NCI-H460 (cell line): ENCODE measurements at places on chromosomes 6 and 20.

- no peak for DNase-seq
Measured at GRCh38 chr6:166389119-166389518, 6.4 kb upstream of the MPC1 start.

DNA sequence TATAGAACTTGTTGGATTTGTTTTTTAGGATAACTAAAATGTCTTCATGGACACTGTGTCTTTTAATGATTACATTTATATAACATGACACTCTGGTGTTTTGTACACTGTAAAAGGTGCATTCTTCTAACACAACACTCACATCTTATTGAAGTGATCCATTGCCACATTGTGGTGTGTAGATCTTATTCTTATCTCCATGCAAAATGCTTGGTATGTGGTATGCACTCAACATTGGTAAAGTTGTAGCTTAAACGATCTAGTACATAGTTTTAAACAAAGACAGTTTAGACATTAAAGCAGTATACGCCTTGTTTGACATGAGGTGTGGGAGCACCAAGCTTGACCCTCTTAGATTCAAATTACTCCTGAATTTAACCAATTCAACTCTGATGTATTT is 84.7 kb downstream of the SASH1 start:
- DNase-seq, result no peak

DNA sequence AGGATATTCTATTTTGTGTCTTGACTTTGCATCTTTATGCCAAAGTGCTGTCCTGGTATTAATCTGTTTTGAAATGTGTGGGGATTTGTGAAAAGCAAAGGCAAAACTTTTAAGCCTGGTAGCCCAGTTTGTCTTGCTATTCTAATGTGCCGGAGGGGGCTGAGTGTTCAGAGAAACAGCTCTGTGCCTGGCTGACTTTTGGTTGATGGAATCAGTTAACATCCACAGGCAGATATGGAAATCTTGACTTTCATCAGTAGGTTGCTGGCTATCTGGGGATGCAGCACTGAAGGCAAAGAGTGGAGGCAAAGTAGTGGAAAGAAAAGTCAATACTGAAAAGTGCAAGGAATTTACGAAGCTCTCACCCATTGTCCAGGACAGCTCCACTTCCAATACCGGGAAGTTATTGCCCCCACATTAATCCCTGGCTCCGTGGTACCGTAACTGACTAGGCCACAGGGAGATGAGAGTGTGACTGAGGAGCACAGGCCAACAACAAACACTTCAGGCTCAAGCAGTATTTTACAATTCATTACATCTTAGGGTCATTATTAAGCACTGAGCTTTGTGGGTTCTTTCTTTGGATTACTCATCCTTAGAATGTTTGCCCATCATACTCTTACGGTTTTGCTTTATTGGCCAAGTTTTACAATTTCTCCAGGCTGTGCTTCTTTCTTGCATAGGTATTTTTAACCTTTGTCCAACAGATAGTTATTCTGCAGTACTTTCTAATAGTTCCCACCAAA is 164.6 kb downstream of the MTFR2 start:
- DNase-seq, result no peak

DNA sequence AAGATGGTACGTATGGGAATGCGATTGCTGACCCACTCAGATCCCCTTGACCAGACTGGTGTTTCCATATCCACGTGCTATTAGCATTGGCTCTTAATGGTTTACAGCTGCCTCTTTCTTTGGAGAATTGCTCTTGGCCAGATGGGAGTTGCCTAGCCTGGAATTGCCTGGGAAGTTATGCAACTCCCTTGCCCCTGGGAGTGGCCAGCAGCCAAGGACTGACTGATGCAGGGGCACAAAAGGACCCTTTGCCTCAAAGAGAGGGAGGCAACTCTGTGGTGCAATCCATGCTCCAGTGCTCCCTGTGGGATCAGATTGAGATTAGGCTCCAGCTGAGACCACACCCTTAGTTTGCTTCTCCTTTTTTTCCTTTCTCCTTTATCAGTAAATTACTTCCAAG is 203.5 kb upstream of the JAG1 start:
- DNase-seq, result no peak

- DNase-seq, result no peak
Measured at GRCh38 chr20:50127587-50128519, 14.9 kb upstream of the UBE2V1 start.

DNA sequence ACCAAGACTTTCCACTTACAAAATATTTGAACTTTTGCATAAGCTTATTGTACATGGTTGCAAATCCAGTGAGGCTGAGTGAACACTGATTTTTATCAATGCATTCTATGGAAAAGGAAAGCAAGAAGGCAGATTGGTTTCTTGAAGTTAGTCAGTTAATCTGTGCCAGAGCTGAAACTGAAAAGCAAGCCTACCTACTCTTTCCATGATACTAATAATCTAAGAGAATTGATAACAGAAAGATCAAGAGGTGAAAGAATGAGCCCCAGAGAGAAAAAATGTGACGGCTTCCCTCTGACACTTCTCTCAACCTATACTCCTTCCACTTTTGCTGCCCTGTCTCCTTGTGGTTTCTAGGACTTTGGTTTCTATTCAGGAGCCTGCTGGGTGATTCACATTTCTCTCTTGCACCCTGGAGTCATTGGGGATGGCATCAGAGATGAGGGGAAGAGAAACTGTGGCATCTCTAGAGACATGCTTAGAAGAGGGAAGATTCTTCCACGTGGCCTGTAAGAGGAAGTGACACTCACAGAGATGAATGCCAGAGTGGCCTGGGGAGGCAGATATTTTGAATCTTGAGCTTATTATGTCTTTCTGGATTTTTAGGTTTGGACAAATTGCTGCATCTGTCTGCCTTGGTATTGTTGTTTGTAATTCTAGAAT is 158.6 kb upstream of the RIMS1 start:
- DNase-seq, result no peak

GRCh38 chr6:135880066-135880972 is 28.8 kb downstream of the PDE7B start:
- DNase-seq, result no peak

GRCh38 chr6:43269273-43270007 is 26.2 kb downstream of the TTBK1 start:
- DNase-seq, result no peak

DNA sequence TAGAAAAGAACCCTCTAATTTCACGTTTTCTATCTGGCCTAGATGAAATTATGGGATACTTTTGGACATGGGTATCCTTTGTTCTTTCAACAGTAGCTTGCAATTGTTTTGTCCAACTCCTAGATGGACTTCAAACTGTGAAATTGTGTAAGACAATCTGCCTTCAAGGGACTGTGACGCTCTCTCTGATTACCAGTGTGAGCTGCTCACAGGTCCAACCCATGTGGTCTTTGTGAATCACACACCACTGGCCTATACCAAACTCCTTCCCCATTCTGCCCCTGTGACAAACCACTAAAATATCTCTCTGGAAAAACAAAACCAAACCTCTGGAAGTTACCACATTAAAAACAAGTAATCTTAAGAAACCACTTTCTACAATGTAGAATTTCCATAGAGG is 59.5 kb downstream of the NINL start:
- no peak for DNase-seq

DNA sequence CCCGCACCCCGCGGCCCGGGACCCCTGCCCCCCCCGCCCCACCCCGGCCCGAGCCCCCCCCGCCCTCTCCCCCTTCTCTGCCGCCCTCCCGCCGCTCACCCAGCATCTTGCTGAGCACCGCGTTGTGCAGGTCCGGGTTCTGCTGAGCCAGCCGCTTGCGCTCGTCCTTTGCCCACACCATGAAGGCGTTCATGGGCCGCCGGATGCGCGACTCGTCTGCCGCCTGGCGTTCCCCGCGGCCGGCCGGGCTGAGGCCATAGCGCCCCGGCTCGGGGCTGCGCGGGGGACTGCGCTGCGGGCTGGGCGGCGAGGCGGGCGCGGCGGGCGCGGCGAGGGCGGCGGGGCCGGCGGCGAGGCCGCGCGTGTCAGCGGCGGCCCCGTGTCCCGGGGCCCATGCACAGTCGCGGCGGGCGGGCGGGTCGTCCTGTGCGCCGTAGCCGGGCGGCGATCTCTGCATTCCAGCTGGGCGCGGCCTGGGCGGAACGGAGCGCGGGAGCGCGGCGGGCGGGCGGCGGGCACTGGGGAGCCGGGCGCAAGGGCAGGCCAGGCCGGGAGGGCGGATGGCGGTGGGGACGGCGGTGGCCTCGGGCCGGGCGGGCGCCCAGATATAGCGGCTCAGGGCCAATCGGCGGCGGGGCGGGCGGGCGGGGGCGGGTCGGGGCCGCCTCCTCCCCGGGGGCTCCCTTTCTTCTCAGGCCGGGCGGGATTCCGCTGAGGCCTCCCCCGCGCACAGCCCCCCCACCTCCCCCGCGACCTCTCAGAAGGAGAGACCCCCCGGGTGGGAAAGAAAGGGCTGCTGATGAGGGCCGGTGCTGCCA is at the start of gene SOX18:
Gene SOX18 (minus strand): TSS at position 580 of the 818 bp plus-strand sequence. CDS start 123 bp downstream, at position 457.
- DNase-seq, result no peak

DNA sequence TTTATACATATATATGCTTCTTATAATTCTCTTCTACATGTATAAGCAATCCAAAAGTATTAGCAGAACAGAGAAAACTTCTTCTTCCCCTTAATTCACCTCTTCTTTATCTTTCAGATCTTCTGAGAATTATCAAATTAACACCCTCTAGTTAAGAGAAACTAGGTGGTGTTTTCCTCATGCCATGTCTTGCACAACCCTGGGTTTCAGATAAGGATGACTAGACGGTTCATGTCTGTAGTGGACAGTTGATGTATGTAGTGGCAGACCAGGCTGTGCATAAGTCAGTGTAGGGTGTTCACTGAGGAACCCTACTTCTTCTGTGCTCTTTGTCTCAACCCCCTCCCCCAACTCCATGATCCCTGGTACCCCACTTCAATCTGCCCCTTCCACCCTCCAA is 187.3 kb downstream of the SAMD5 start:
- DNase-seq, result no peak

- no peak for DNase-seq
Measured at GRCh38 chr20:11302436-11302835, 615.3 kb upstream of the BTBD3 start.

DNA sequence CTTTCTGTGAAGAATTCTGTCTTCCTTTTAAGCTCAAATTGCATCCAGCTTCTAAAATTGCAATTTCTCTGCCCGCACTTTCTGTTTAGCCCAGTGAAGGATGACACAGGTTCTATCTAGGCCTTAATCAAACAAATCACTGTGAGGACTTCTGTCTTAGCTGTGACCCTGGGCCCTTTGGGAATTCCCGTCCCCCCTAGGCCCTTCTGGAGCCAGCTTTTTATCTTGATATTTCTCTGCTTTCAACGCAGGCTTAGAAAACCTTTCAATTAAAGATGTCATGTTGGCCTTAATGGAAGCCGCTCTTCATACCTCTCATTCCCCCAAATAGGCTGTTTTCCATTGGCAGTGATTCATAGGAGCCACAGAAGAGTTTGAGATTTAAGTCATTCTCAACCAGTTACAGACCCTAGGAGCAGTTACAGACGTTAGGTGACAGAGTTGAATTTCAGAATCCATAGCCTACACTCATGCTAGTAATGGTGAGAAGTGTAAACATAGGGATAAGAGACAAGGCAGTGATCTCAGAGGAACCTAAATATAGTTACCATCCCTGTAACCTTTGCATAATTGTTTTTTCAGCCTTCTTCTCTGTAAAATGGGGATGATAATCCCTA is 74.8 kb upstream of the FLRT3 start:
- DNase-seq, result no peak

- DNase-seq, result no peak
Measured at GRCh38 chr20:10651227-10651990, 22.4 kb downstream of the JAG1 start.

DNA sequence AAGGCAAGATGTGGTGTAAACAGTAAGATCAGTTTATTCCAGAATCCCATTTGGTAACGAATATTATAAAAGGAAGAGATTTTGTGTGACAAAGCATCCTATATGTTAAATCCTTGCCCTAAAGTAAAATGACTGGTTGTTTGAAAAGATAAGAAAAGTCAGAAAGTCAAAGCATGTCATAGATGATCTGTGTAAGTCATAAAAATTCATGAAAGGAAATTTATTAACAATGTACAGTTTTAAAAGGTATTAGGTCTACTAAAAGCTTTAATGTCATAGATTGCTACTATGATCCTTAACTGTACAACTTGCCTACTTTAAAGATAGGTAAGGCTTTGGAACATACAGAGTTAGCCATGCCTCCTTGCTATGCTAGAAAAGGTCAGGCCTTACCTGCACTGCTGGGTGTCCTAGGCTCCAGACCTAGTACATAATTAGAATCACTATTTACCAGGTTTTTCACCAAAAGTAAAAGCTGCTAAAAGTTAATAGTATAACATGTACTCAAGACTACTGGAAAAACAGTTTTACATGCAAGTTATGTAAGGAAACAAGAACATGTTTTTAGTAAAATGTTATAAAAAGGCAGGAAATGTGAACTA is 1090.1 kb upstream of the ADGRB3 start:
- no peak for DNase-seq

DNA sequence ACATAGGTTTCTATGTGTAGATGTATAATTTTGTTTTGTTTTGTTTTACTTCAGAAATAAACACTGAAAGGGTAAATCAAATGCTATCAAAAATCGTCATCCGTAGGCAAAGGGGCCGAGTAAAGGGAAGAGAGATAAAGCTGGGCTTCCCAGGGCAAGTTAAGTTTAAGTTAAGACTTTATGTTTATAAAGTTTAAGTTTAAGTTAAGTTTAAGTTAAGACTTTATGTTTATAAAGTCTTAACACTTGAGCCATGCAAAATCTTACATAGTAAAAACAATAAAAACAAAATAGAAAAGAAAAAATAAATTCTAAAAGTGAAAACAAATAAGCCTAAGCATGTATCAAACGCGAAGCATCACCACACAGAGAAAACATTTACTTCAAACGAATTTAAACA is 216.1 kb upstream of the SYNDIG1 start:
- DNase-seq, result no peak

GRCh38 chr6:165983112-165984072 is 184.3 kb downstream of the TBXT start:
- DNase-seq, result no peak

GRCh38 chr6:119226089-119226488 is 123.5 kb downstream of the MAN1A1 start:
- DNase-seq, result no peak

DNA sequence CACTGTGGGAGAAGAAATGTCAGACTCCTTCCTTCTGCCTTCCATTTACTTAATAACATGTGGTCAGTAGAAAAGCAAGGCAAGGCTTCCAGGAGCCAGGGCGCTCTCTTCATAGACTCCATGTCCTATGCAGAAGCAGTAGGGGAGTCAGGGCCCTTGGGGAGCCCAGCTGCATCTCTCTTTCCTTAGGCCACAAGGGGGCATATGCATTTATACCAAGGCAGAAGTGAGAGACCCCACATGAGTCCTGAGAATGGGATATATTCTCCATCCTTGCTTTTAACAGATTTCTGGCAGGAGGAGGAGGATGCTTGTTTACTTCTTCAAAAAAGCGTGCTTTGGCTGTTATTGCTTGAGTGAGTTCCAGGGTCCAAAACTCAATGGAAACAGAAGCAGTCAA is 198.5 kb downstream of the HIVEP2 start:
- peak; percentile 20 for DNase-seq

GRCh38 chr6:137589067-137589848 is 95.1 kb upstream of the OLIG3 start:
- peak; percentile 29 for DNase-seq

GRCh38 chr20:13419477-13419876 is 198.4 kb downstream of the ISM1 start:
- DNase-seq, result no peak
